Activated CD4-positive, alpha-beta T cell treated with anti-CD3 and anti-CD28 coated beads, Interleukin-2, amount 50 U/mL, for 48 hours (primary cell): ENCODE measurements at places on chromosomes 6 and 20.
A peak's percentile ranks its signal among the peaks of the same experiment; 100 is the strongest.

DNA sequence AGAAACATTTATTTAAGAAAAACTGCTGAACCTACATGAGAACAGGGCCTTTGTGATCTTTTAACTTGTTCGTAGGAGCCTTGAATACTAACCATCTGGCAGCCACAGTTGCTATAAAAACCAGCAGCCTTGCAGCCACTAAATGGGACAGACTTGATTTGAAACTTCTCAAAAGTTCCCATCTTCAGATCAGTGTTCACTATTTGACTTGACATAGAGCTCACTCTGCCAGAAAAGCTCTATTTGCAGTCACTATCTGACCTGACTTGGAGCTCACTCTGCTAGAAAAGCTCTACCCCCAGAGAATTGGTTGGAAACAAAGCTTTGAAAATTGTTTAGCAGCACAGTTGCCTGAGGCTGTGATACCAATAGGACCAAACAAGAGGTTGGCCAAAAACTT is 119.3 kb upstream of the F13A1 start:
- no peak for DNase-seq

DNA sequence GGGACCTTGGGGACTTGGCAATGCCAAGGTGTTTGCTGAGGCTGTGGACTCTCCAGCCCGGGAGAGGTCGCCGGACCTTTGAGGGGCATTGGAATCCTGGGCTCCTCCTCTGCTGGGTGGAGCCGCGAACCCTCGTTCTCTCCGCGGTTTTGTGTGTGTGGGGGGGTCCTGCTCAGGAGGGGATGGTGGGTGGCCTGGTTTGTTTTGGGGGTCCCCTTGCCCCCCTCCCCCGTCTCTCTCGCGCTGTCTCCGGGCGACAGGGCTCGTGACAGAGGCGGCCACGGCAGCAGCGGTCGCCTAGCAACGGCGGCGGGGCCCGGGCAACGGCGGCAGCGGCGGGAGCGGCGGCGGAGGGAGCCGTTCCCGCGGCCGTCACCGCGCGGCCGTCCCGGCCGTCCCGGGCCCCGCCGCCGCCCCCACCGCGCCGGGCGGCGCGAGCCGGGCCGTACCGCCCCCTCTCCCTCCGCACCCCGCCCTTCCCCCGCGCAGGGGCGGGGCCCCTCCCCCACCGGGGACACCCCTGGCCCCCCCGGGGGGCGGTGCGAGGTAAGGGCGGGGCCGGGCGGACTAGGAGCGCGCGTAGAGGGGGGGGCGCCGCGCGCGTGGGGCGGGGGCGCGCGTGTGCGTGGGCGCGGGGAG is 7.8 kb downstream of the SYNGAP1 start:
- peak; percentile 53 for DNase-seq

- DNase-seq = no peak
Observed at GRCh38 chr6:105620878-105621277, 218.0 kb upstream of the PREP start.

DNA sequence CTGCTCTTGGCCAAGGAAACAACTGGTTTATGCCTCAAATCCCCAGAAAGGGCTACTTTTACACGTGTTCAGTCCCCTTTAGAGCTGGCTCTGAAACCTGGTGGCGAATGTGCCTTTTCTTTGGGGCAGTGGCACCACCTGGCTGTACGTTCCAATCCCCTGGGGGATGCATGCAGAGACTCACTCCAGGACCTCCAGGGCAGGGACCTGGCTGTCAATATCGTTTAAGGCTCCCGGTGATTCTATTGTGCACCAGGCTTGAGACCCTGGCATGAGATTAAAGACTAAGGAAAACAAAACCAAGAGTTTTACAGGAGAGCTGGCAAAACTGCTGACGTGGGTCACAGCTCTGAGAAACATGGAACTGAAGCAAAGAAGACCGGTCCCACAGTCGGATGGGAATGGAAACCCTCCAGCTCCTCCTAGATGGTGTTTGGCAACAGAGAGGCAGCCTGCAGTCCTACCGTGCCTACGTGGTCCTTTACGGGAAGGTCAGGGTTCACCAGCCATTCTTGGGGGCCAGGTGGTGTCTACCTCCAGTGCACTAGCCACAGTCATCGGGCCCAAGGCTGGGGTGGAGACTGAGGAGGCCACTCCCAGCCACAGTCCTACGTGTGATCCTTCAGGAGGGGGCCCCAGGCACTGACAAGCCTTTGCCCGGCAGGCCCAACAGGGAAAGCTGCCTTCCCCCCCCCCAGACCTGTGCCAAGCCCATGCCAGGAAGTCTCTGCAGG is 203.3 kb upstream of the CST7 start:
- no peak for DNase-seq

GRCh38 chr6:11069760-11070159 is 23.9 kb upstream of the SMIM13 start:
- no peak for DNase-seq

DNA sequence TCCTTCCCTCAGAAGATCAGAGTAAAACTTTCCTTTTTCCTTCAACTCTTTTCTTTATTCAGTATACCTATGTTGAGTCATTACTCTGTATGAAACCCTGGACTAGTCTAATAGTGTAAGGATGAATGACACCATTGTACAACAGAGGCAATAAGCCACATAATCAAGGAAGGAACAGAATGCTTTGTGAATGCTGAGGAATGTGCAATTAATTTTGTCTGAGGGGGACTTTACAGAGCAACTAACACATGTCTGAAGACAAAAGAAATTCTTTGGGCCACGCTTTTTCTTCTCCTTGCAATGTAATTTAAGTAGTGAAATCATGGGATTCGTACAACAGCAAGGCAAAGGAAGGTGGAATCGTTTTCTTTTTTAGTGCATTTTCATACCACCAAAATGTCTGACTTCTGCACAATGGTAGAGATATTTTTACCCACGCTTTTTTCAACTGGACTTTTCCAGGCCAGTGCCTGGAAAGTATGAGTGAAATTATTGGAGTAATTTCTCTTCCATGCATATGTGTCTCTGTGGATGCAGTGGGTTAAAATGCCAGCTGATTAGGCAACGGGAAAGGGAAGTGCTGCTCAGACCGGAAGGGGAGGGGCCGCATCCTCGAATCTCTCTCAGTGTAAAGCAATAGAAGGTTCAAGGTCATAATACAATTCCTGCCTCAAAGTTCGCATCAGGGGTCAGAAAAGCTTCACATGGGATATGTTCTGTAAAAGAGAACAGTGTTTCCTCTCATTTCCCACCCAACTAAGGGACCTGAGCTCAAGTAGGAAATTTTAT is 89.9 kb upstream of the MTHFD1L start:
- no peak for DNase-seq

GRCh38 chr6:113184291-113184690 is 672.9 kb upstream of the MARCKS start:
- no peak for DNase-seq
